Epithelial cell of proximal tubule (primary cell): ENCODE measurements at places on chromosomes 6 and 20.

DNA sequence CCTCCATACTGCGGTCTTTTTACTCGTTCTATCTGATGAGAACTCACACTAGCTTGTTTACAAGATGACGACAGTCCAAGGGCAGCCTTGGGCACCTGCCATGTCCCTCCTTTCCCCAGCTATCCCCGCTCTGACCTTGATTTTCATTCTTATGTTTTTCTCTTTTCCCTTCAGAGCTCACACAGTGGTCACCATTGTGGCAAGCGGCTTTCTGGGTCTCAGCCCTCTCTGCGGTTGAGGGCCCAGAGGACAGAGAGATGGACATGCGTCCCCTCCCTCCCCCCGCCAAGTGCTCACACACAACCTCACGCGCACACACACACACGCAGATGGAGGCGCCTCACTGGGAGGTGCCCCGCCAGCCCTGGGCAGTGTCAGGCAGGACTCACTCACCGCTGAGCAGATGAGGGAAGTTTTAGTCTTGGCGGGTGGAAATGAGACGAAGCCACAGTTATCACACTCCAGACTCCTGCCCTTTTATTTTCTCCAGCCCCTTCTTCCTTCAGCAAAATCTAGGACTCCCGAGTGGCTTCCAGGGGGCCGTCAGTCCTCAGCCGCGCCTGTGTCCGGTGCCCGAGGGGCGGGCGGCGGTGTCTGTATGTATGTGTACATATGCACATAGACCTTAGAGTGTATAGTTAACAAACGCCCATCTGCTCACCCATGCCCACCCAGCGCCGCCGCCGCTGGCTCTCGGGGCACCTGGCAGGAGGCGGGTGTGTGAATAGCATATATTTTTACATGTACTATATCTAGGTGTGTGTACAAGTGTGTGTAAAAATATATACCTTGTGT lies 13.8 kb upstream of the MYL9 start:
- no peak for DNase-seq

DNA sequence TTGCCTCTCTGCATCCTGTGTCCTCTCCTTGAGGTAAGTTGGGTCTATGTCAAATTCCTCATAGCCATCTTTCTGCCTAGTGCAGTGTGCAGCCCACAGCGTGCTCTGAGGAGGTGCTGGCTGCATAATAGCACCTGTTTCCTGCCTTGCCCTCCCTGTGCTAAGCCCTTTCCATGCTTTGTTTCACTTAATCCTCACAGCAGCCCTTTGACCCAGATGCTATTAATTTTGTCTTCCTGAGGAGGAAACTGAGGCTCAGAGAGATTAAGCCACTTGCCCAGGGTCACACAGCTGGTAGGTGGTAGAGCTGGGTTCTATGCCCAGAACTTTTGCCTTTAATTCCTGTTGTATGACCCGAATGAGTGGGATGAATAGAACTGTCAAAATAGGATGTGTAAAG lies 13.5 kb downstream of the FAM83D start:
- DNase-seq = no peak

- DNase-seq = no peak
Observed at GRCh38 chr20:47585087-47585747, 83.5 kb downstream of the NCOA3 start.

- DNase-seq = no peak
Observed at GRCh38 chr20:38245753-38246152, 14.8 kb downstream of the KIAA1755 start.

- DNase-seq = no peak
Observed at GRCh38 chr20:49399329-49399728, 83.1 kb downstream of the KCNB1 start.

DNA sequence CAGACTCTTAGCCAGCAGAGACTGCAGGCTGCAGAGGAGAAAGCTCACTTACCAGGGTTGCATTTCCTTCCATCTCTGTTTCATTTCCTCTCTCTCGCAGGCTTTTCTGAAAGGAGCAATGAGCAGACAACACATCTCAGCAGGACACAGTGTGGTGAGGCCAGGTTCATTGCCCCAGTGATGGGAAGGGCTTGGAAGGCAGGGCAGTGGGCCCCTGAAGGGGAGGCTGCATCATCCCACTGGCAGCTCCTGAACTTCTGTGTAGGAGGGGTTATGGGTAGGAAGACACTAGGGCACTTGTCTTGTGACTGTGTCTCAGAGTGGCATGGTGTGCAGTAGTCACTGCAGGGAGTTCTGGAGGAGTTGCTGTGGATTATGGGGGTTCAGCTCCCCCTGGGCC lies 246.8 kb downstream of the QKI start:
- no peak for DNase-seq

GRCh38 chr6:125989631-125990030 lies 3.3 kb downstream of the TRMT11 start:
- no peak for DNase-seq

- no peak for DNase-seq
Observed at GRCh38 chr6:43231053-43231452, 1.8 kb upstream of the DNPH1 start.

GRCh38 chr20:40019510-40019909 lies 669.5 kb downstream of the MAFB start:
- DNase-seq = no peak

DNA sequence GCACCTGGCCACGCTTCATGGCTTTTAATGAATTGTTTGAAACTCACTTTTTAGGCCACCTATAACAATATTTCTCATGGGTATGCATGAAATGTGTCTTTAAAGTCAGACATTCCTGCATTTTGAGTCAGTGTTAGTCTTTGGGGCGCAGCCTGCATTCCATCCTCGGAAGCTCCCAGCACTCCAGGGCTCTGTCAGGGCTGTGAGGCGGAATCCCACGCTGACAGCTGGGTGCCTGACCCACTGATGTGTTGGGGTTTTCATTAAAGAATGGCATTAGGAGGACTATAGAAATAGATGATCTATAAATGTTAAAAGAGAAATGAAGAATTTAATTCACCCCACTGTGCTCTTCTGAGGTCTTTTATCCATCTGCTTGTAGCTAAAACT lies 16.2 kb upstream of the CLDN20 start:
- DNase-seq = no peak

DNA sequence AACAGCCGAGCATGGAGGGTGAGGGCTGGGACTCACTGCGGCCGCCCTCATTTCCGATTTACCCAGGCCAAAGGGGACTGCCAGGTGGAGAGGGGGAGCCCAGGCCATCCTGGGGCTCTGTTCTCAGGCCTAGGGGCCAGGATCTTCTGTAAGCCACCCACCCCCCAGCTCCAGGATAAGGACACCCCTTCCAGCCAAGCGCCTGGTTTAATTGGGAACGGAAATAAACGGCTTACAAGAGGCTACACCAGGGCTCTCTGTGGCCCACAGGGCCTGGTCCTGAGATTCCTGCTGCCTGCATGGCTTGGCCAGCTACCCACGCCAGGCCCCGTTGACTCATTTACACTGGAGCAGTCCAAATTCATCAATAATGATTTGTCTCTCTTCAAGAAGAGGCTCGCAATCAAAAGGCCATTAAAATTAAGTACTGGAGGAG lies 68.1 kb upstream of the TOP1 start:
- no peak for DNase-seq

GRCh38 chr6:136930528-136930927 lies 8.4 kb downstream of the SLC35D3 start:
- no peak for DNase-seq

DNA sequence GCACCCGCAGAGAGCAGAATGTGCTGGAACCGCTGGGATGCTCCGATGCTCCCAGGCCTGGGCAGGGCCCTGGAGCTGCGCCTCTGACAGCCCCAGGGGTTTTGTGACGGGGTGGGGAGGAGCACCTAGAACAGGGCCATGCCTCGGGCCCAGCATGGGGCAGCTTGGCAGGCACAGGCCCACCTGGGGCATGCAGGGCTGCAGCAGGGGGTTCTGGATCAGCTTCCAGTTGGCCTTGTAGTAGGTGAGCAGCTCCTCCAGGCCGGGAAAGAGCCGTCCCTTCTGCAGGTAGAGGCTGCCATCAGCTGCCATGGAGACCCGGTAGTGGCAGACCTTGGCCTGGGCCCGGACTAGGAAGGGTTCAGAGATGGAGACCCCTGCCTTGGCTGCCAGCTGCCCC lies 4.4 kb downstream of the SRMS start:
- DNase-seq = no peak

DNA sequence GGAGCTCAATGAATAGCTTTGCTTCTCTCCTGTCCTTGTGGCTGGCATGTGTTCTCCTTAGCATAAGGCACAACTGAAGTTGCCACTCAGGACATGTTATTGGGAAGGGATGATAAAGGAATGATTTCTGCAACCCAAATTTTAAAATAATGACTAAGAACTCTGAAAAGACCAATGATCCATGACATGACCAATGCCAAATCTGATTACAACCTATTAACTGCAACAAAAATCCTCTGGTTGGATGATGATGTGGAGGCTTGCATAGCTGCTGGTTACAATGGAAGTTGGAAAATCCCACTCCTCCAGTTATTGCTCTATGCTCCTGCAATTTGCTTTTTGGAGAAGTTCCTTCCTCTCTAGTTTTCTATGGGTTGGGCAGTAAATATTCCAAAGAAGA lies 63.4 kb upstream of the FBXL4 start:
- DNase-seq = no peak

GRCh38 chr6:161057103-161058091 lies 65.8 kb downstream of the MAP3K4 start:
- DNase-seq = no peak

DNA sequence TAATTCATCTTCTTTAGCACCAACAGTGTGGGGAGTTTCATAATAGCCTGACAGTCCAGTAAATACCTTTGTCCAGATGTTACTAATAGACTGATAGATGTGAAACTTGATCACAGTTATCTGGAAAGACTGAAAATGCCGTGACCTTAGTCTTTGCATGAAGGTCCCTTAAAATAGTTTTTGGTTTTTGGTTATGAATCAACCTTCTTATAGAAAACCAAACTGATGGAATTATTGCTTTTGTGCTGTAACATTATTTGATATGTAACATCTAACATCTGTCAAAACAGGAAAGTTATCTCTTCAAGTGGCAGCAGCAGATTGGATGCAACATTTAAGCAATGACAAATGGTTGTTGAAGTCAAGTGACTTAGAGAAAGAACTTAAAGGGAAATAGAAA lies 190.4 kb downstream of the DOK5 start:
- DNase-seq = no peak

DNA sequence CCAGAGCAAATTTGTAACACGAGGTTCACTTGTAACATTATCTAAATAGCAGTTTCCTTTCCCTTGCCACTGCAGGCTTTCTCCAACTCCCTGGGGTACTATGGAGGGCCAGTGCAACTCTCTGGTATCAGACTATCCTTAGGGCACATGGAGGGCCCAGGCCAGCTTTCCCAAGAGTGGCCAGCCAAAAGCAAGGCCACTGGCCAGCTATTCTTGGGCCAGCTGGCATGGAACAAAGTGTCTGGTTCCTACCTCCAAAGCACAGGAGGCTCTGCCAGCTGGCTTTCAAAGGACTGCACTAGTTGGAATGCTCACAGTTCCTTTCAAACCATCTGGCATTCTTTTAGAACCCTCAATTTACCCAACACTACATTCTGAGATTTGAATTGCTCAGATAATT lies 8.7 kb downstream of the RNF24 start:
- DNase-seq = no peak

DNA sequence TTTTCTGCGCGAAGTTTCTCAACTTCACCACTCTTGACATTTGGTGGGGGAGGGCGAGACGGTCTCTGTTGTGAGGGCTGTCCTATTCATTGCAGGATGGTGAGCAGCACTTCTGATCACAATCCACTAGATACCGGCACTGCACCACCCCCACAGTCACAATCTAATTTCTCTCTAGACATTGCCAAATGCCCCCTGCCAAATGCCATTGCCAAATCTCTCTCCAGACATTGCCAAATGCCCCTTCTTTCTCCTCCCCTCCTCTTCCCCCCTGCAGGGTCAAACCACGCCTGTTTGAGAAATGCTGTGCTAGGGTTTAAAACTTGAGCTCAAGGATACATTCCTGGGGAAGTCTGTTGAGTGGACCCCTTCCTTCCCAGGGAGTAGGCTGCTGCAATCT lies 603.5 kb upstream of the CDH4 start:
- no peak for DNase-seq

DNA sequence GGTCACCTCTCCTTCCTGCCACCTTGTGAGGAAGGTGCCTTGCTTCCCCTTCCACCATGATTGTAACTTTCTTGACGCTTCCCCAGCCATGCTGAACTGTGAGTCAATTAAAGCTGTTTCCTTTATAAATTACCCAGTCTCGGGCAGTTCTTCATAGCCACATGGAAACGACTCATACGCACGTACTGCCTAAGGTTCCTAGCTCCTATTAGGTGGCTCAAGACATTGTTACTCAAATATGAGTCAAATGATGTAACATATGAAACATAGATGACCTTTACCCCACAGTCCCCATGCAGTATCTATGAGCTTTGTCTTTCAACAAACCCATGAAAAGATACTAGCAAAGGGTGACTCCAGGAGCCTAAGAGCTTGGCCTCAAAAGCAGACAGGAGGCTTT lies 98.3 kb downstream of the SIM1 start:
- peak; percentile 58 for DNase-seq

DNA sequence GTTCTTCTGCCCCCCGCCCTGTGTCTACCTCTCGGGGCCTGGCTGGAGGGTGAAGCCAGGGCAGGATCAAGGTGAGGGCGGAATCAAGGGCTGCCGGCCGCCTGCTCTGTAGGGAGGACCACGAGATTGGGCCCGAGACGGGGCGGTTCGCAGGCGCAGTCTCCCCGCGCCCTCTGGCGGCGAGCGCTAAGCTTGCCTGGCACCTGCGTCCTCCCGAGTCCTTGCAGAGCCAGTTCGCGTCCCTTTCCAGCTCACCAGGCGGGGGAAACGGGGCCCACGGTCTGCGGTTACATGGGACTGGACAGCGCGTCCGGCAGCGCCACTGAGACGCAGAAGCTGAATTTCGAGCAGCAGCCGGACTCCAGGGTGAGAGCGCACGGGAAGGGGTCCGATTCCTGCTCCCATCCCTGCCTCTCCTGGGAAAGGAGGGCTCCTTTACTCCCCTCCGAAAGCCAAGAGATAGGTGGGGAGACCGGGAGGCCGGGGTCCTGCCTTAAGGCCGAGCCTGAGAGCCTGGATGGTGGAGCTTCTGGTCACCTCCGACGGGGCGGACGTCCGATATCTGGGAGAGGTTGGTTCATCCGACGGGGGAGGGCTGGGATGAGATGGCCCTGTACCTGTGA lies 3.6 kb upstream of the MATN4 start:
- DNase-seq = no peak

- no peak for DNase-seq
Observed at GRCh38 chr6:3643921-3644738, 107.4 kb downstream of the PXDC1 start.

GRCh38 chr6:5103250-5103649 lies 18.1 kb downstream of the PPP1R3G start:
- DNase-seq = no peak

DNA sequence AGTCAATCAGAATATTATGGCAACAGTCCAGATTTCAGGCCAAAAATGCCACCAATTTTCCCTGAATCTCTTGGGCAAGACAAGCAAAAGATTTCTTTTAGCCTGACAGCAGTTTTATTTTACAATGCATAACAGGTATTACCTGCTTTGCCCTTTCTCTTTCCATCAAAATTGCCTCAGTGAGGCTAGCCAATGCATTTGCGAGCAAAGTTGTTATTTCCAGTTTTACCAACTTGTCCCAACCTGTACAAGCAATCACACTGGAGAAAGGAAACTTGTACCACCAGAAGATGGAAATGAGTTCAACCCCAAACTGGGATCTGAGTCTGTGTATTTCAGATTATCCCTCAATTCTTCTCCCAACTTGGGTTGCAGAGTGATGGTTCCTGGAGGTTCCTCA lies 279.9 kb upstream of the CDYL start:
- DNase-seq = no peak
